HCT116 (cell line): ENCODE measurements at places on chromosomes 3 and 15. TPM values are rescaled to one million over a fixed set of nuclear protein-coding genes. Genes with fewer than 3 reads are reported as not detected.

IL5RA gene
- not detected for total RNA-seq

CCR9 gene
- not detected for total RNA-seq

CCR2 gene
- total RNA-seq = not detected

DNA sequence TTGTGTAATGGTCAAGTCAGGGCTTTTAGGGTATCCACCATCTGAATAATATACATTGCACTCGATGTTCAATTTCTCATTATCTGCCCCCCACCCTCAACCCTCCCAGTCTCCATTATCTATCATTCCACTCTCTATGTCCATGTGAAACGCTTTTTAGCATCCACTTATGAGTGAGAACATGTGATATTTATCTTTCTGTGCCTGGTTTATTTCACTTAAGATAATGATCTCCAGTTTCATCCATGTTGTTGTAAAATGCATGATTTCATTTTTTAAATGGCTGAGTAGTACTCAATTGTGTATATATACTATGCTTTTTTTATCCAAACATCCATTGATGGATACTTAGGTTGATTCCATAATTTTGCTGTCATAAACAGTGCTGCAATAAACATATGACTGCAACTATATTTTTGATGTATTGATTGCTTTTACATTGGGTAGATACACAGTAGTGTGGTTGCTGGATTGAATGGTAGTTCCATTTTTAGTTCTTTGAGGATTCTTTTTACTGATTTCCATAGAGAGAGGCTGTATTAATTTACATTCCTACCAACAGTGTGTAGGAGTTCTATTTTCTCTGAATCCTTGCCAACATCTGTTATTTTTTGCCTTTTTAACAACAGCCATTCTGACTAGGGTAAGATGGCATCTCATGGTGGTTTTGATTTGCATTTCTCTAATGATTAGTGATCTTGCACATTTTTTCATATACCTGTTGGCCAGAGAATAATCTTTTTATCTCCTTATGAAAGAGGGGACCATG, 332.9 kb upstream of the TGFBR2 start:
- no peak overlapping the region for H3K27ac ChIP-seq
- no peaks in the 10 kb centered on the region for H3K36me3 ChIP-seq
- H3K4me3 ChIP-seq = no peak overlapping the region

DNA sequence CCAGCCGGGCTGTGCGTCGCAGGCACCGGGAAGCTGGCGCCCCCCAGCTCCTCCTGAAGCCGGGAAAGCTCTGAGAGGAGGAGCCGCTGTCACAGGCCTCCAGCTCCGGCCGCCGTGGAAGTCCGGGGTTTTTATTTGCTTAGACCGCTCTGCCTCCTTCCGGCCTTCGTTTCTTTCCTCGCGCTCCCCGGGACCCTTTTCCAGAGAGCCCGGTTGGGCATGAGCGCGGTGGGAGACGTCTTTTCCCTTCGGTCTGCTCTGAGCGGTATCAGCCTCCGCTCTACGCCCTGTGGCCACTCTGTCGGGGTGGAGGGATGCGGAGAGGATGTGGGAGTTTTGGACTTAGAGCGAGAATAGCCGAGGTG, 559 bp downstream of the SENP5 start:
- H3K27ac ChIP-seq = peak overlapping the region; percentile 57
- no peaks in the 10 kb centered on the region for H3K27me3 ChIP-seq
- peaks cover 7% of the 10 kb centered on the region; the same call in 1 of the 2 replicates for H3K4me1 ChIP-seq
- no peak for DNase-seq

GRCh38 chr3:142215106-142215505, 10.3 kb downstream of the GK5 start:
- H3K27me3 ChIP-seq = no peaks in the 10 kb centered on the region
- no peak overlapping the region for H3K4me3 ChIP-seq
- DNase-seq = no peak
- no peaks in the 10 kb centered on the region for H3K4me1 ChIP-seq
- peaks cover 10% of the 10 kb centered on the region for H3K36me3 ChIP-seq

GRCh38 chr15:62430552-62430951, 265.5 kb upstream of the C2CD4B start:
- DNase-seq = no peak
- H3K4me3 ChIP-seq = no peak overlapping the region
- no peaks in the 10 kb centered on the region for H3K36me3 ChIP-seq

GRCh38 chr3:156705761-156706616, 31.6 kb downstream of the TIPARP start:
- DNase-seq = no peak
- H3K4me3 ChIP-seq = no peak overlapping the region
- no peak overlapping the region for H3K27ac ChIP-seq
- peaks cover 5% of the 10 kb centered on the region; the same call in 1 of the 2 replicates for H3K4me1 ChIP-seq
- H3K27me3 ChIP-seq = no peaks in the 10 kb centered on the region

DNA sequence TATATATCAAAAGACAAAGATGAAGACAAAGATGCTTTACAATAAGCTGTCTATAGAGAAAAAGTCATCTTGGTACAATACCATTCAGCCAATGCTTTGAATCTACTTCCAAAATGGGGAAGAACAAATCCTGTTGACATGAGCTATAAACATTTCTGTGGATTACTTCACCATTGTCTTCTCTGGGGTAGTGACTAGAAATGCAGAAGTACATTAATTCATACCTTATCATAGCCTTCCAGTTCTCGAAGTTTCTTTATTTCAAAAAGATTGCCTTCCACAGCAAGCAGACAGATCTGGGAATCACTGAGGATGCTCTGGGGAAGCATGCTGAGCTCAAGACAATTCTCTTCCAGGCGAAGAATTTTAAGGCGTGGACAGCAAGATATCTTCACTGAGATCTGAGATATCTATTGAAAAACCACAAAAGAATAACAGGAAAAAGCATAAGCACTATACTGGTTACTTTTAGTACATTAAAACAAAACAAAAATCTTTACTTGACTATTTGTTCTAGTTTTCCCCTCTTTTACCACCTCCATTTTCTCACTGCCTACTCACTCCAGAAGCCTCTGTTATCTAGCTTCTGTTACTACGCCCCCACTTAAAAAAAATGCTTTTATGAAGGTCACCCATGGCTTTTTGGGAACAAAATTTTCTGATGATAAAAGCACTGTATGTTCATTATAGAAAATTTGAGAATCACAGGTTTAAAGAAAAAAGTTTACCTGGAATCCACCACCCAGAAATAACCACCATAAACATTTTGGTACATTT, 3.6 kb downstream of the LRRC57 start:
- peaks cover 11% of the 10 kb centered on the region for H3K36me3 ChIP-seq
- DNase-seq = no peak
- peaks cover 8% of the 10 kb centered on the region for H3K4me1 ChIP-seq
- no peak overlapping the region for H3K27ac ChIP-seq
- no peaks in the 10 kb centered on the region for H3K27me3 ChIP-seq
